ENCODE measurements at places on chromosomes 3 and 15.

DNA sequence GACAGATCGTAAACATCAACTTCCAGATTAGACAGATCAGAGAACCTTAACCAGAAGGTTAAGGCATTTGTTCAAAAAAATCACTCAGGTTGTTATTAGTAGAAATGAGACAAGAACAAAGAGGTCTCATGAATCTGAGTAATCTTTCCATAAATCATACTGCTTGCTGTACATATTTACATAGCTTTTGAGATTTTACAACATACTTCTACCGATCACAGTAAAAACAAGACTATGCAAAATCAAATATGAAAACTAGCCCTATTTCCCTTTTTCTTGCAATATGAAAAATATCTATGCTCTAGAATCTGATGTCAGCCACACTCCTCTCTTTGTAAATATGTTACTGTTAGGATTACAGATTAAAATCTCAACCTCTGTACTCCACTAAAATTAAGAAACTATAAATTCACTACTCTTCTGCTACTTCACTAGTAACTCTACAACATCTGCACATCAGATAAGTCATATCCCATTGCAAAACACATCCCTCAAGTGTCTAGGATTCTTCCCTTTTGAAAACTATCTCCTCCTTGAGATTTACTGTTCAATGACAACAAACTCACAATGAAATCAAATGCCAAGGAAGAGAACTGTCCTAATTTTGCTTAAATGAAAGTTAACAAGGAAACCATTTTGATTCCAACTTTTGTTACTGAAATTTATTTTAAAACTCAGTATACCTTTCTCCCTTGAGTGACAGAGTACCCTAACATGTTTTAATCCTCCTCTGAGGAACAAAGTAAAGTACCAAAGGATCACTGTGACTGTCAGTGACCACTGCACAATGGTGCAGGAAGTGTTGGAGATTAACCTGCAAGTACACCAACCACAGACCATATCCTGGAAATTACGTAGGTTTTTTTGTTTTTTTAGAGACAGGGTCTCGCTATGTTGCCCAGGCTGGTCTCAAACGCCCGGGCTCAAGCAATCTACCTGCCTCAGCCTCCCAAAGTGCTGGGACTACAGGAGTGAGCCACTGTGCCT, 12.8 kb downstream of the DCUN1D1 start:
- DNase-seq: no peak

DNA sequence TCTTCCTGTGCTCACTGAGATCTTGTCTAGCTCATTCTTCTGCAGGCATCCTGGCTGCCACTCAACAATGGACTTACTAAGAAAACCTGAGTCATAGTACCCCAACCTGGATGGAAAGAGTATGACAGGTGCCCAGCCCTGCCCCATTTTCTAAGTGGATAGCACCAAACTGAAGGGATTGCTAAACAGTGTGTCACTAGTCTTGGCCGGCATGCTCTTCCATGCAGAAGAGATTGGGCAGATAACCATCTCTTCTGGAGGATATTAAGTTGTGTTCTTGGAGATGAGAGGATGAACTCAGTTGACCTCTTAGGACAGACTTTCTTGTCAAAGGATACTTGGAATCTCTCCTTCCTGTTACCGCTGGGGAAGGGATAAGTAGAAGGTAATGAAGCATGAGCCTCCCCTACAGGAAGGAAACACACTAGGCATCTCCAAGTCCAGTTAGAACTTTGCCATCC, 797.5 kb downstream of the AGBL1 start:
- DNase-seq: no peak

- no peak for DNase-seq
Measured at GRCh38 chr15:56739964-56740640, 6.8 kb upstream of the ZNF280D start.

DNA sequence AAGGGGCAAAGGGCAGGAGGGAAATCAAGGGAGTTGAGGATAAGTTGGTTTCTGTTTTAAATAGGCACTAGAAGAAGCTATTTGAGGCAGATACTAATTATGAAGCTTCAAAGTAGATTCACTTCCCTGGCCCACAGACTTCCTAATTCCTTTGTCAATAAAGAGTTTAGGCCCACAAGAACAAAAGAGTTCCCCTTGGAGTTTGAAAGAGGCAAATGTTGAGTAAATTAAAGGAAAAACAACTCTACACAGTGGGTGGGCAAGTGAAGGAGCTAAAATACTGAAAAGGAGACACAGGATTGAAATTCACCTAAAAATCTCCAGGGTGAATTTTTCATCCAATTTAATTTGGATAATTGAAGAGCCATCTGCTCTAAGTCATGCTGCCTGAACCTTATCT, 411.7 kb upstream of the RORA start:
- no peak for DNase-seq

GRCh38 chr3:177724020-177724638, 526.8 kb upstream of the TBL1XR1 start:
- DNase-seq: no peak

GRCh38 chr3:87069971-87070370, 79.0 kb upstream of the VGLL3 start:
- no peak for DNase-seq

DNA sequence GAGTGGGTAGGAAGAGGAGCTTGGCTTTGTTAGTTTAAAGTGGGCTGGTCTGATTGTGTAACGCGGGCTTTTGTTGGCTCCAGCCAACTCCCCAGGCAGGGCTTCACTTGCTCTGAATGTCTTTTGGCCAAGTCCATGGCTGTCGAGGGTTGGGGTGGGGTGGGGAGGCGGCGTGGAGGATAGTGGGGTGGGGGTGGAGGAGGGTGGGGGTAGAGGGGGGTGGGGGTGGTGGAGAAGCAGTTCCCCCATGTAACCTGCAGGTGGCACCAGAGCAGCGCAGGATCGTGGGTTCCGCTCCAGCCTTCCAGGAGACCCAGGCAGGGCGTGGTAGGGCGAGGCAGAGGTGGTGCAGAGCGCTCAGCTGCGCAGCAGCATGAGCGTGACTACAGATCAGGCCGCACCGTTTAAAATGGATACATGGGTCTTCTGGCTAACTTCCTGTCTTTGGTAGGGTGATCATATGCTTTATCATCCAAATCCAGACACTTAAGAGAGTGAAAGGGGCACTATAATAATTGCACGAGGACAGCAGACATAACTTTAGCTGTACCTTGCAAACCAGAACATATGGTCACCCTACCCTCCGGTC, 28.3 kb downstream of the GOLGA6A start:
- DNase-seq: peak; percentile 55

GRCh38 chr3:98784042-98784441, 20.9 kb downstream of the ST3GAL6 start:
- DNase-seq: no peak

DNA sequence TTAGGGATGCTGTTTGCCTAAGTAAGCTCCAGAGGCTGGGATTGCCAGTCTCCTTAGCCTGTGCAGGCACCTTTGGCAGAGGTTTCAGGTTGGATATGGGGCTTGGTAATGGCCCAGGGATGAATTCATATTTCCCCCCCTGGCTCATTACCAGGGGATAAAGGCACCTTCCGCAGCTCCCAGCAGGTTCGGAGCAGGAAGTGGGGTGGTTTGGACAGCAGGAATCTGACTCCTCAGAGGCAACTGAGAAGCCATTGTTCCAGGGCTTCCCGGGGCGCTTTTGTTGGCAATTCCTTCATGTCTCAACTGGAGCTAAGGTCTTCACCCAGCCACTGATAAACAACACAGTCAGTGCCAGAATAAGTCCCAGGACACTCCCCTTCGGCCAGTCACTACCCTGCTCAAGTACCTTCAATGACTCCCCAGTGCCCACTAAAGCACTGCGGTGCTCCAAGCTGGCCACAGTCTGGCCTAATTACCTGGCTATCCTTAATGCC, 85.3 kb upstream of the SLC6A6 start:
- DNase-seq: no peak

GRCh38 chr3:170256597-170256996, 34.4 kb downstream of the PRKCI start:
- no peak for DNase-seq

DNA sequence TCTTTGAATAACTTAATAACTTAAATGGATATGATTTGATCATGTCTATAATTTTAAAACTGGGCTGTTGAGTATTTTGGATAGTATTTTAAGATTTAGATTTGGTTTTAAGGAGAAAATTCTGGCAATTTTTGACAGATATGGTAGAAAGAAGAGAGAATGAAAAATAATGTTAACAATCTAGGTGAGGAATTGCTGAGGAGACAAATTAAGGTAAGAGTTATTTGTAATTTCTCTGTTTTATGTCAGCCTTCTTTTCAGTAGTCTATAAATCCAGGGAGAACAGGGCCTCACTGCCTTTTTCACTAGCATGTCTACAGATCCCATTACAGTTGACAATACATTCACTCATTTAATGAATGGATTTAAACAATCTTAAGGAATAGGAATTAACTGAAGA, 144.7 kb downstream of the SERPINI1 start:
- DNase-seq: no peak

GRCh38 chr3:150917951-150918350, 12.7 kb upstream of the MINDY4B start:
- DNase-seq: no peak

GRCh38 chr3:29335943-29336342, 55.1 kb downstream of the RBMS3 start:
- DNase-seq: no peak

DNA sequence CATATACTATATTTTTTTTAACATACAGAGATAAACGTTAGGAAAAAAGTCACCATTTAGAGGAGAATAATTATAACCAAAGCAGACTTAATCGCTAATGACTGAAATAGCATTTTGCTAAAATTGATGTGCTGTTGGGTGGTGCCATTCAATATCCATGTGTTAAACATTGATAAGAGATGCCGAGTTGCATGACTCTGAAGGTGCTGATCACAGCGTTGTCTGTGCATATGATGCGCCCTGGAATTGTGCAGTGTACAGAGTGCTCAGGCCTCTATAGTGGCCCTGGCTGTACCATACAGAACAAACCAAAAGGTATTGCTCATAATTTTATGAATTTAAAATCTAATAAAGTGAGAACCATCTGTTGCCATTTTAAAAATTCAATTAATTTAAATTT, 168.3 kb downstream of the MEIS2 start:
- no peak for DNase-seq

DNA sequence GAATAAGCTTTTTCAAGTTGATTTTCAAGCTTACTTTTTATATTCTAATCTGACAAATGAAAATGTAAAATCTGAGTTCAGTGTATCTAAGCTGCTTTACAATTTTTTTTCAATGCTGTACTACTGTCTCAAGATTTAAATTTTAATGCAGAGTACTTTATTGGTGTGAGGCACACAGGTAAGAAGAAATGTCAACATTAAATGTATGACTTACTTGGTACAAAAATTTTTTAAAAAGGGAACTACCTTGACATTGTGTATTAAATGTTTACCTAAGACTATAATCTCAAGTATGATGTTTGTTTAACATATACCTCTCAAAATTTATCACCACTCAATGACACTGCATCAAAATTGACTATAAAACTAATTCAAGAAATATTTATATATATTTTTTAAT, 62.7 kb downstream of the NECTIN3 start:
- DNase-seq: no peak

GRCh38 chr3:52851348-52851747, 16.5 kb upstream of the MUSTN1 start:
- no peak for DNase-seq

DNA sequence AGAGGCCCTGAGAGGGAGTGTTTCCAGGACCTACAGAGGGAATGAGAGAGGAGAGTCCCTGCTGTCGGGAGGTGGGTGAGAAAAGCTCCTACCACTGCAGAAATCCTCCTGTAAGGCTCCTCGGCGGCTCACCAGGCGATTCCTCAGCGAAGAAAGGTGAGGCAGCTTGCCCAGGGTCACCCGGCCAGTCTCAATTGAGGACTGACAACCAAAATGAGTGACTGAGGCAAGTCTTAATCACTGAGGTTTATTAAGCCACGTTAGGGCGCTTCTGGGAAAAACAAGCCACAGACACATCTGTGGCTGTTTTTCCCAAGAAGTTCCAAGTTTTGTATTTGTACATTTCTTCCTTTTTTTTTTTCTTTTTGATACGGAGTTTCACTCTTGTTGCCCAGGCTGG, 48.5 kb downstream of the ZDHHC19 start:
- no peak for DNase-seq

DNA sequence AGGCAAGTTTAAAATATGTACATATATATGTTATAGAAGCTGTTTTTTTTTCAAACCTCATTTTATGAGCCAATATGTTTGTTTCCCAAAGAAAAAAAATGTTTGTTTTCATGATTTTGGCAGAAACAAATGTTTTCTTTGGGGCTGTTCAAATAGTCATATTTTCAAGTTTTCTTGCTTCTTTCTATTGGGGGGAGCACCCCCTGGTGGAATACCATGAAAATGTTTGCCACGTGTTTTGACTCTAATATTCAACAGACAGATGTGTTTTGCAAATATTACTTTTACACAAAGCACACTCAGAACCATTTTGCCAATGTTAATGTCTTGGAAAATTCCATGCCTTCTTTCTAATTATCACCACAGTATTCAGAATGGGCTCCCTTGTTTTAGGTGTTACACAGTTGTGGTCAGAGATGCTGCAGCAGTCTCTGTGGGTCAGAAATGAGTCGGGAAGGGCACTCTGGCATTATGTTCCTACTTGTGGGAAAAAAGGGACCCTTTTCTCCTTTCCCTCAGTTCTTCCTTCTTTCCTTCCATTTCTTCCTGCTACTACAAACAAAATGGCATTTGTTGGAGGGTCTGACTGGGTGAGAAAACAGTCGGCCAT, 817.0 kb downstream of the TUSC7 start:
- DNase-seq: no peak

- DNase-seq: no peak
Measured at GRCh38 chr15:45443645-45444044, 65.3 kb upstream of the GATM start.

GRCh38 chr3:144394032-144394431, 422.4 kb downstream of the DIPK2A start:
- no peak for DNase-seq

- no peak for DNase-seq
Measured at GRCh38 chr3:160698599-160699195, 21.7 kb downstream of the ARL14 start.

DNA sequence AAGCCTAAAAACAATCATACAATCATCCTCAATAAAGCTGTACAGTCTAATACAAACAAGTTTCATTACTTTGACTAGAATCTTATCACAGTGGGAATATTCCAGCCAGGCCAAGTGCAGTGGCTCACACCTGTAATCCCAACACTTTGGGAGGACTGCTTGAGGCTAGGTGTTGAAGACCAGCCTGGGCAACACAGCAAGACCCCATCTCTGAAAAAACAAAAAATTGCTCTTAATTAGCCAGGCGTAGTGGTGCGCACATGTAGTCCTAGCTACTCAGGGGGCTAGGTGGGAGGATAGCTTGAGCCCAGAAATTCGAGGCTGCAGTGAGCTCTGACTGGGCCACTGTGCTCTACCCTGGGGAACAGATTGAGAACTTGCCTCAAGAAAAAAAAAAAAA, 3.3 kb downstream of the RPN1 start:
- DNase-seq: no peak
